Hematopoietic multipotent progenitor cell treated with erythropoietin and hydrocortisone succinate and interleukin-3 and kit ligand, for 4 days (in vitro differentiated cells): ENCODE measurements at places on chromosomes 1 and 21.
A peak's percentile ranks its signal among the peaks of the same experiment; 100 is the strongest.

GRCh38 chr1:69585666-69586065 is 17.9 kb downstream of the LRRC7 start:
- DNase-seq: no peak

- DNase-seq: no peak
Measured at GRCh38 chr21:21262048-21262447, 263.8 kb downstream of the NCAM2 start.

DNA sequence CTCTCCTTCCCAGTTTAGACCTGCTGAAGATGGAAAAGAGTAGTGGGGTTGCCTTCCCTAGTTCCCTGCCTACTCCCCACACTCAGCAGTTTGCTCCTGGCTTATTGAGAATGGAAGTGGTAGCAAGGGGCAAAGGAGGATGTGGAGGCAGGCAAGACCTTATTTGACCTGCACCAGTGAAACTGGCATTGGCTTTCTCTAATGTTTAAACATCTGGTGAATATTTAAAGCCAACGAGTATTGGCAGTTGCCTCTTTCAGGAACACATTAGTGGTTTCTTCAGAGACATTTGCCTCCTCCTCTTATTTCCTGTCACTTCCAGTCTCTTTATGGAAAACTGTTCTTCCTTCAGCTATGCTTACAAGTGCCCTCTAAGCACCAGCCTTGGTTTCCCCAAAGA is 62.4 kb upstream of the VAV3 start:
- no peak for DNase-seq

GRCh38 chr1:118217141-118217838 is 32.3 kb upstream of the SPAG17 start:
- peak; percentile 40 for DNase-seq

GRCh38 chr1:85857991-85858390 is 149.8 kb upstream of the ZNHIT6 start:
- DNase-seq: no peak

- DNase-seq: no peak
Measured at GRCh38 chr1:50531601-50532000, 108.4 kb upstream of the DMRTA2 start.

DNA sequence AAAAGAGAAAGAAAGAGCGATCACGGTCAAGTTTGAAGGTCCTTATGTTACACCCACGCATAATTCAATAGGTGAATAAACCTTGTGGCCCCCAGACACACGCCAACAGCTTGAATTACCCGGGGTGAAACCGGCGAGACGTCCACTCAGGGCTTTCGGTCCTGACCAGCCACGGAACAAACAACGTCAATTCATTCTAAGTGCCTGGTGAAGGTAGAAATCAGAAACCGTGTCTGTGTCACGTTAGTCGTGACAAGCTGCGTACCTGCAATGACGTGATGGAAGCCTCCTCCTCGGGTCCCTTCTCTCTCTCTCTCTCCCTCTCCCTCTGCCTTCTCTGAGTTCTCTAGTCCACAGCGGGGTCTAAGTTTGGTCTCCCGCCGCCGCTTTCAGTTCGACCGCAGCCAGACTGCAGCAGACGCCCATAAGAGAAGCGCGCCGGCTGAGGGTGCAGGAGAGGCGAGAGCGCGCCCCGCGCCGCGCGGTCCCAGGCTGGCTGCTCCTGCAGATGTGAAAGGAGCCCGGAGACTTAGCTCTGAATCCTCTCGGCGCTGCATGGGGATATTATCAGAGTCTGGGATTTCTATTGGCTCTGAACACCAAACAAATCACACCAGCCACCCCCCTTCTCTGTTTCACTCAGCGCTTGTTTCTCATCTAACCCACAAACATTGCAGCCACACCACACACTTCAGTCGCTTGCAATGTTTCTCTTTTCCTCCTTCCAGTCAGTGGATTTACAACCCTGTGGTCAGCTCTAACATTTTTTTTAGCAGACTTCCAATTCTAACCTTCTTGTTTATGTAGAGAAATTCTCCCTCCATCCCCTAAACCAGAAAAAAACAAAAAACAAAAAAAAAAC is at the start of gene GREM2:
GREM2 (minus strand) TSS at position 537 of the 862 bp plus-strand sequence. CDS start 118,680 bp downstream, outside the sequence.
- peak; percentile 34 for DNase-seq

GRCh38 chr1:97759078-97759477 is 161.8 kb downstream of the DPYD start:
- DNase-seq: no peak

GRCh38 chr1:55045430-55045829 is 6.1 kb downstream of the PCSK9 start:
- DNase-seq: no peak

GRCh38 chr1:202599669-202600431 is 110.4 kb downstream of the SYT2 start:
- peak; percentile 73 for DNase-seq

- DNase-seq: peak; percentile 42
Measured at GRCh38 chr1:37034121-37035013, at the start of gene GRIK3. Gene GRIK3, minus strand, starts transcription at chr1:37034515. Its CDS starts 407 bp downstream, at chr1:37034108.

DNA sequence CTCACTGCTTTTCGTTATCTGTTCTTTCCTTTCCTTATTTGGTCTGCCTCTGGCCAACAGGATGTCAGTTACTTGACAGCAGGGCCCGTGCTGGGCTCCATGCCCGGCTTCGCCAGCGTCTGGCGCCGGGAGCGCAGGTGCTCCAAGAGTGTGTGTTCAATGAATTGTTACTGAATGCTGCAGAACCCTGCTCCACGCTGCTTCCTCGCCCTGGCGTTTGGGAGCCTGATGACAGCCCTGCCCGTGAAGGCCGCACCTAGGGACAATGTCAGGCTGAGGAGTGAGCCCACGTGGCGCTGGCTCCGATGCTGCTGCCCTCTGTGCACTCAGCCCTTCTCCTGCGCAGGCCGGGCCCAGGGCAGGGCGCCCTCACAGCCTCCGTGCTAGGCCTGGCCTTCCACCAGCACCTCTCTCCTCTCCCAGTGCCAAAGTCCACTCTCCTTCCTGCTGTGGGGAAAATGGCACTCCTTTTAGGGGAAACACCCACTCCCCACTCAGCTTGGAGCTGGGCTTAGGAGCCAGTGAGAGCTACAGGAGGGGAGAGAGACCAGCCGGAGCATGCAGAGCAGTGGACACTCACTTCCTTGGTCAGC is 51.4 kb downstream of the ACBD3 start:
- DNase-seq: no peak

DNA sequence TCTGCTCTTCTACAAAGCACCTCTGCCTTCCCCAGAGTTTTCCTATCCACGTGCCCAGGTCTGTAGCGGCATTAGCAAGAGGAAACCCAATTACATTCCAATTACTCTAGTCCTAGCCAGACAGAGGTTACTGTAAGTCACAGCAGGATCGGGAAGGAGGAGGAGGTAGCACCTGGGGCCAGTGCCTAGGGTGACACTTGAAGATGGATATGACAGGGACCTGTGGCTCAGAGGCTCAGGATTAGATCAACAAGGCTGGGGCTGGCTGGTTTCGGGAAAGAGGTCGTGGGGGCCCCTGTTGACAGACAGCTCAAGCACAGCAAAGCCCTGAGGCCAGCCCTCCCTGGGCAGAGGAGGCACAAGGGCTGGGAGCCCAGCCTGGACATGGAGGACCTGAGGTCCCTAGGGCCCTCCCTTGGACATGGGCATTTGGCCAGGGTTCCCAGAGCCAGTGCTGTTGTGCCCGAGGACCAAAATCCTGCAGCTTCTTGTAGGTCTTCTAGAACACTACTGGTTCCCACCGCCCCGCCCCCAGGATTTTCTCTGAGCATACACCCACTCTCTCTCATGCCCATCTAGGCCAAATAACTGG is 3.0 kb upstream of the HCRTR1 start:
- DNase-seq: no peak

DNA sequence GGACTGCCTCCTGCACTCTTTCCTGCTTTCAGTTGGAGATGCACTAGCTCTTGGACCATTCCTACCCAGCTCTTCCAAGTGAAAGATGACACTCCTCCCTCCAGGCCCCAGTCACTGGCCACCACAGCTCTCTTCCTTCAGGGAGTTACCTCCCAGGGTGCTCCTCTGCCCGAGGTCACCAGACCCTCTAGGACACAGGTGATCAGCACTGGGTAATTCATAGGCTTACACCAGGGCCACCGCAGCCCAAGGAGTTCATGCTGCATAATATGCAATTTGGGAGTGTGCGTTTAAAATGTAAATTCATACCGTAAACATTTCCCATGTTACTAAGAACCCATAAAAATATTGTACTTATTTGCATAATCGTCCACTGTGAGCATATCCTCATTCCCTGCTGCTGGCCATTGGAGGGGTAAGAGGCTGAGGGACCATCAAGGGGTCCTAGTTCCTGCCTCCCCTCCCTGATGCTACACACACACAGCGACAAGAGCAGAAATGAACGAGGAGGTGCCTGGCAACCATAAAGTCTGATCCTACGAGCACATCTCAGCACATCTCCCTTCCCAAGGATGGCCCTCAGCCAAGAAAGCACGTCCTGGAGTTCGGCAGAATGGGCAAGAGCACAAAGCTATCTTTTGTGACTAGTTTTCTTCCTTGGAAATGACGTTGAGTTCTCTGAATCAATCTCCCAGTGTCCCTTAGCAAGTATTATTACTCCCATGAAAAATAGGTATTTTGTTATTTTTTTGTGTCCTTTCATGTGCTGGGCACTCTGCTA is 222.9 kb upstream of the RAB4A start:
- no peak for DNase-seq

DNA sequence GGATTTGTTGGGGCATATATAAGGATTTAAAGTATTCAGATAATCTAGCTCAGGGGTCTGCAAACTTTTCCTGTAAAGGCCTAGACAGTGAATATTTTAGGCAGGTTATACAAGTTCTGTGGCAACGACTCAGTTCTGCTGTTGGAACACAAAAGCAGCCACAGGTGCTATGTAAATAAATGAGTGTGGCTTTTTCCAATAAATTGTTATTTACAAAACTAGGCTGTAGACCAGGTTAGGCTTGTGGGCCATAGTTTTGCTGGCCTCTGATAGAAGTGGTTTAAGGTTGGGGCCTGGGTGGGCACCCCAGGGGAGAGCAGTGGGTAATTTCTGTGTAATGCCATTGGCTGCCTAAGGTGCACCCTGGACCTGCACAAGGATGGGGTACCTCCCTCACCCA is 16.9 kb upstream of the IGFN1 start:
- DNase-seq: no peak

- no peak for DNase-seq
Measured at GRCh38 chr21:36725793-36726386, 27.0 kb downstream of the SIM2 start.

DNA sequence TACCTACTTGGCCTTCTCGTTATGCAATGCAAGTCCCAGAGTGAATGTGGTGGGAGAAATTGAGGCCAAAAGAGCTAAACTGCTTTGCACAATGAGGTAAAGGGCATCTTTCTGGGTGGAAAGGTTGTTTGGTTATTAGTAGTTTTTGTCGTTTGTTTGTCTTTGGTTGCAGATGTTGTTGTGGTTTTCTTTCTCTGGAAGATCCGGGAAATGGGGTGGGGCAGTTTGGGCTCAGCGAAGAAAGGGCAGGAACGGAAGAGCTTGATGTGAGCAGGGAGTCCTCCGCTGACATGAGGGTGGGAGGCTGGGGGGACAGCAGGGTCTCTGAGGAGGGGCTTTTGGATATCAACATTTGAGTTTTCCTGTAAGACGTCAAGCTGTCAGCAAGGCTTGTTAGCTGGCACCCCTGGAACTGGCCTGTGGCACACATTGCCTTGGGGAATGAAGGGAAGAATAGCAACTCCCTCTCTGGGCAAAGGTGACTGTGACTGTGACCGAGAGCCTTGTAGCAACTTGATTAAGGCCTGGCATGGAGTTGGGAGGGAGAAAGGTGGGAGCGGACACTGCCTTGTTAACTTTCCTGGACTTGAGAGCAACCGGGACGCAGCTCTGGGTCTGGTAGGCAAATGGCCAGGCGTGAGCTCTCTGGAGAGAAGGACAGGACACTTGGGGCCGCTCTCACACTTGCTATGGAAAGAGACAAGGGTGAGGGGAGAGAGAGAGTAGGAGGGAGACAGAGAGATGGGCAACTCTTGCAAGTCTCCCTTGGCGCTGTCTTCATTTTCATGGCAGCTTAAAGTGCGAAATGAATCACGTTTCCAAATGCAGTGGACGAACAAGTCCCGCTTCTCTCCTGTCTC is 15.4 kb upstream of the OPRD1 start:
- no peak for DNase-seq

GRCh38 chr1:30490554-30491053 is 232.8 kb downstream of the MATN1 start:
- no peak for DNase-seq

- no peak for DNase-seq
Measured at GRCh38 chr21:28639737-28640136, 352.9 kb downstream of the LTN1 start.

DNA sequence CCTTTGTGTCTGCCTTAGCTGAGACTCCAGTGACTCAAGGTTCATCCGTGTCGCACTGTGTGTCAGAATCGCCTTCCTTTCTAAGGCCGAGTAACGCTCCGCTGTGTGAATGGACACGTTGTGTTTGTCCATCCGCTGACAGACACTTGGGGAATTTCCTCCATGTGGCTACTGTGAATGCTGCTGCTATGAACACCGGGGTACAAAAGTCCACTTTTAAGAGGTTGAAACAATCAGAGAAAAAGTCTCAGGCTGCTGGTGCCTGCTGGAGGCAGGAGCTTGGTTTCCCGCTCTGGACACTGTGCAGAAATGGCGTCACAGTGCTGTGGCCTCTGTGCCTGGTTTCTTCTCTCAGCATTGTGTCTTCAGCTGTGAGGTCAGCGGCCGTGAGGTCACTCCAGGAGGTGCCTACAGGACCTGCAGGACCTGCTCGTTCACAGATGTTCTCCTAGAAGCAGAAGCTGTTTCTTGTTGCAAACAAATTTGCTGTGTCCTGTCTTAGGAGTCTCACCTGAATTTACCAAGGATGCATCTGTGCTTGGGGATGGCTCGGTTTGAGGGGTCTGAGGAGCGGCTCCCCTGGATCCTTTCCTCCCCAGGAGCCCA is 34.2 kb downstream of the KRTAP10-1 start:
- DNase-seq: no peak

DNA sequence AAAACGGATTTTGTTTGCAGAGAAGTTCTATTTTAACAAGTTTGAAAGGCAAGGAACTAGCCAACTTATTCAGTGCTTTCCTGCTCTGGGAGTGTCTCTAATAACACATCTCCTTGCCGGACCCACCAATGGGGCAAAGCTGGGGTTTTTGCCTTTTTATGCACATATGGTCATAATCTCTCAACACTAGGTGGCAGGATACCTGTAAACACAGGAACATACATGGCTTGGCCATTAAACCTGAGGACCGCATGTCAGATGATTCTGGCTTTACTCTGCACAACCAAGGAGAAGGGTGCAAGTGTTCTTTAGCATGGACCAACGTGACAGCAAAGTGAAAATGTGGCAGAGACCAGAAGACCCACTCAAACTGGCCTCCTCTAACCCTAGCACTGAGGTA is 4.9 kb downstream of the TMEM9 start:
- DNase-seq: peak; percentile 76

GRCh38 chr1:29236712-29237128 is 398 bp downstream of the PTPRU start:
- DNase-seq: no peak
